ENCODE measurements at places on chromosomes 6 and 20. TPM values are rescaled to one million over a fixed set of nuclear protein-coding genes. Genes with fewer than 3 reads are reported as not detected.

The NR2E1 gene
- not detected for total RNA-seq

- no peak for DNase-seq
Observed at GRCh38 chr6:41557335-41557734, 11.2 kb downstream of the FOXP4 start.

DNA sequence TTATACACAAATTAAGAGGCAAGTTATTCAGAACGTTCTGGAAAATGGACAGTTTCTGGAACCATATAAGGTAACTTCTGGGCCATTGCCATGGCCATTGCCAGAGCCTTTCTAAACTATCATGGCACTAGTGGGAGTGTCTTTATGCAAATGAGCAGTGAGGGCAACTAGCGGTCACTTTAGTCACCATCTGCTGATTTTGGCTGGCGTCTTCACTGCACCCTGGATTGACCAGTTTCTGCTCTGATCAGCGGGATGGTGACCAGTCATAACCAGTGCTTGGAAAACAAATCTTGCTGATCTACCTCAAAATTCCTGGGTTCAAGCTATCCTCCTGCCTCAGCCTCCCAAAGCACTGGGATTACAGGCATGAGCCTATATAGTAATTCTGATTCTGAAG is 7.3 kb upstream of the SNTA1 start:
- DNase-seq, result no peak

The SLC17A2 gene
- total RNA-seq, result not detected

The SEC63 gene
- total RNA-seq, result 32.9 TPM

DNA sequence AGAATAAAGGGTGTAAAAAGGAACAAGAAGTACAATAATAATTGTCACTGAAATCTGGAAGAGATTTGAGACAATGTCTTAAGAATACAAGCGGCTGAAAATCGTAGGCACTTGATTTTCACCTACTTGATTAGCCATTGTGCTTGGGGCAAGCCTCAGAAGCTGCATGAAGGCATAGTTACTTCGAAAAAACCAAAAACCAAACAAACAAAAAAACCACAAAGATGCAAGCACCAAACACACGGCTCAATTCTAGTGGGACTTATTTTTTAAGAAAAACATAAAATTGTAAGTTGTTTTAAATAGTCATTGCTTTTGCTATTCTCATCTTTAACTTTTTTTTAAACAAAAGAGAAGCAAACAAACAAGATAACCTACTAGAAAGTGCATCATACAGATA is 235.6 kb downstream of the OGFRL1 start:
- no peak for DNase-seq

DNA sequence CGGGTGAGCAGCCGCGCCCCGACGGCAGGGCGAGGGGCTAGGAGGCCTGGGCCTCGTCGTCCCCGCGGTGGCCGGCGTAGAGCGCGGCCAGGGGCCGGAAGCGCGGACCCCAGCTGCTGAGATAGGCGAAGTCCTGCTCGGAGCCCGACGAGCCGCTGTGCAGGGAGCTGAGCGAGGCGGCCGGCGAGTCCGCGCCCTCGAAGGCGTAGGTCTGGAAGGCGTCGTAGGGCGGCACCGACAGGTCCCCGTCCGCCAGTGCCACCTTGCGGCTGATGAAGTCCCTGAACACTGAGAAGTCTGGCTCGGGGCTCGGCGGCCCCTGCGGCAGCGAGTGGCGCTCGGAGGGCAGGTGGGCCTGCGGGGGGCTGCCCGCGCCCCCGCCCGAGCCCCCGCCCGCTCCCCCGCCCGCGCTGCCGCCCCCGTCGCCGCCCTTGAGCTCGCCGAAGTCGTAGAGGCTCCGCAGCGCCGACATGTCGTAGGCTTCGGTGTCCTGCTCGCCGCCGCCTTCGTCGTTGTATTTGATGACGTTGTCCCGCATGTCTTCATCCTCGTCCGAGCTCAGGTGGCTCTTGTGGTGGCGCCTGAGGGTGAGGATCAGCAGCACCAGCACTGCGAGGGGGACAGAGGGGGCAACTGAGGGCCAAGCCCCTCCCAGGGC is 56.5 kb downstream of the CD40 start:
- DNase-seq, result peak; percentile 45

The SOBP gene
- total RNA-seq, result 1.9 TPM

DNA sequence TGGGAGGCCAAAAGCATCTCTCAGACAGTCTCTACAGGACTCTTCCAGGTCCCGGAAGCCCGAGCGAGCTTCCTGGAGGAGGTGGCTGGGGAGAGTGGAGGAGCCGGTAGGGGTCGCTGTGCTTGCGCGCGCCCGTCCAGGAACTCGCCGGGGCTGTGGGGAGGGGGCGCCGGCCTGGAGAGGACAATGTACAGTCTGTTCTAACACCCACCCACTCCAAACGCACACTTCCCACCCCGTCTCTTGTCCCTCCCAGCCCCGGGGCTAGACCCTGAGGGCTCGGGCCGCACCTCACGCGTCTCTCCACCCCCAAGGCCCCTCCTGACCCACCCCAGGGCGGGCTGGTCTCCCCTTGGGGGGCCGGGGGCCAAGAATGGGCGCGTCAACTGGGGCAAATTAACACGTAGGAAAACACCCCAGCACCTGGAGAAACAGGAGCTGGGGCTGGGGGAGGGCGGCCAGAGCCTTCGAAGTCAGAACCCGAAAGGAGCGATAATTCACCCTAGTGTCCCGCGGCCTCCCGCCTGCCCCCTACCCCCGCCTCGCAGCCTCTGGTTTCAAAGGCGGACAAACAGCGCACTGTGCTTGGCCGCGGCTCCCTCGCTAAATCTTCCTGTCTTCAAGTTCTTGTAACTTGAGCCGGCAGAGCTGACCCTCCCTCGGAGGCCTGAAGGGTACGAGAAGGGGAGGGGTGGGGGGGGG is 103.2 kb upstream of the FOXP4 start:
- peak; percentile 64 for DNase-seq

DNA sequence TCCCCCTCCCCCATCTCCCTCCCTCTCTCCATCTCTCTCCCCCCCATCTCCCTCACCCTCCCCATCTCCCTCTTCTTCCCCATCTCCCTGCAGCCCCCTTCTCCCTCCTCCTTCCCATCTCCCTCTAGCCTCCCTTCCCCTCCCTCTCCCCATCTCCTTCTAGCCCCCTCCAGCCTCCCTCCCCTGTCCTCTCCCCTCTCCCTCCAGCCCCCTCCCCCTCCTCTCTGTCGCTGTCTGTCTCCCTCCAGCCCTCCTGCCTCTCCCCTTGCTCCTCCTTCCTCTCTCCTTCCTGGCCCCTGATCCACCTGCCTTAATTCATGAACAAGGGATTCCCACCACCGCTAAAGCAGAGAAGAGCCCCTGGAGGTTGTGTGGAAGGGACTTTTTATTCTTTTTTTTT is 26.9 kb upstream of the CHMP4B start:
- DNase-seq, result no peak

GRCh38 chr20:3716195-3716834 is 3.9 kb upstream of the SIGLEC1 start:
- peak; percentile 60 for DNase-seq

GRCh38 chr6:141041596-141042087 is 1091.1 kb upstream of the GJE1 start:
- DNase-seq, result no peak

DNA sequence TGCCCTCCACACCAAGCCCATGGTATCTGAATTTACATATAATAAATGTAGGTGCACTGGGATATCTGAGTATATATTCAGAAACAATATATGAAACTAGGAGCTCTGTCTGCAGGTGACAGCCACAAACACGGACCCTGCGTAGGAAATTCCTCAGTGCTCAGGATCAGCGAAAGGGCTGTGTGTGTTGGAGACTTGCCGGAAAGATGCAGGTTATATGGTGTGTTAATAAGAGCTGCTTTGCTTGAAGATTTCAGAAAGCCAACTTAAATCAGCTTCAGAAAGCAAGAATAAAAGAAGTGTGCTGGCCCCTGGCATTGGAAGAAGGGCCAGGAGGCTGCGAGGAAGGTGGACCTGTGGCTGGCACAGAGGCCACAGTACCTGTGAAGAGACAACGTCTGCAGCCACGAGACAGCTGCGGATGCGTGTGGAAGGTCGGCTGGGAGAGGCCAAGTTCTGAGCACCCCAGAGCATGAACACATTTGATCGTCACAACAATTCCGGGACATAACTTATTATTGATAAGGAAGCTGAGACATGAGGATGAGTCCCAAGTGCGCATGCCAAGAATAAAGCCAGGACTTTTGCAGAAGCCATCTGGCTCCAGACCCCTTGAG is 183.2 kb downstream of the DLL1 start:
- DNase-seq, result no peak

DNA sequence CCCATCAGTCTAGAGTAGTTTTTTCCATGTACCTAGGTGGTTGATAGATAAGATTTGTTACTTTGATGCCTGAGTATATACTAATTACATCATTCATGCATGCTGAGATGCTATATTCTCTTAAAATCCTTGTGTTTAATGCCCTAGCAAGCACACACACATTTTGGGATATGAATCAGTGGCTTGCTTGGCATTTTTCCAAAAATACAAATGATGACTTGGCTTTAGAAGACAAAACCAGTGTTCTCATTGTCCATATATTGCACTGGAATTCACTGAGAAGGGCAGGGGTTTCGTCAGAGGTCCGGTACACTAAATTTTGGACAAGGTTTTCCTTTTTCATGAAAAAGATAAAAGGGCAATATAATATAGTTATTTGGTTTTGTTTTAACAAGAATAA is 24.9 kb downstream of the GTPBP2 start:
- peak; percentile 20 for DNase-seq

The LYRM2 gene
- 24.2 TPM for total RNA-seq

DNA sequence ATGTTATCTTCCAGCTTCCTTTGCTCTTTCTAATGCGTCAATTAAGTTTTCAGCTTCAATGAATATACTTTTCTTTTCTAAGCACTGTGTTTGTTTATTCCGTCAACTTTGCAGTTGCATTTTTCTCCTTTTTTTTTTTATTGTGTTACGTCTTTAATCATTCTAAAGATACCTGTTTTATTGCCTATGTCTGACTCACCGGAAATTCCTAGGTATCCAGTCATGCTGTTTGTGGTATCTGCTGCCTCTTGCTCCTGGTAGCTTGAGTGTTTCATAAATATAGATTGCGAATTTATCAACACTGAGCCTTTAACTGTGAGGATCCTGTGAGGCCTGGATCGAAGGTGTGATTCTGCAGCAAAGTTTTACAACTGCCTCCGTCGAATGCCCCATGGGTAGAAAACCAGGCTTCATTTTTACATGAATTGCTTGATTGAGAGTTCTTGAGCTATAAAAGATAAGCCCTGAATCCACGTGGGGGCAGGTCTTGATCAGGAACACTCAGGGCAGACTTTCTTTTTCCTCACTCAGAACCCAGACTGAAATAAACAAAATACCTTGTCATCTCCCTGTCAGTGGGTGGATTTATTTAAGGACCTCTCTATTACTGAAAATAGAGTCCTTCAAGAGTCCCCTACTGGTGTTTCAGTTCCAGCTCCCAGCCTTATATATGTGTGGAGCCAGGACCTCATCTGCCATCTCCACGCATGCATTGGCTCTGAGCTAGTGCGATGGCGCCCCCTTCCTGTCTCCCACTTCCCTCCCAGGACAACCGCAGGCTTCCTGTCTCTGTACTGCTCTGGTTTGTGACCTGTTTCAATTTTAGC is 60.1 kb upstream of the LRRC1 start:
- DNase-seq, result peak; percentile 93

The PACSIN1 gene
- total RNA-seq, result under 0.01 TPM

GRCh38 chr6:136547336-136547735 is 2.9 kb downstream of the MAP7 start:
- DNase-seq, result peak; percentile 30

DNA sequence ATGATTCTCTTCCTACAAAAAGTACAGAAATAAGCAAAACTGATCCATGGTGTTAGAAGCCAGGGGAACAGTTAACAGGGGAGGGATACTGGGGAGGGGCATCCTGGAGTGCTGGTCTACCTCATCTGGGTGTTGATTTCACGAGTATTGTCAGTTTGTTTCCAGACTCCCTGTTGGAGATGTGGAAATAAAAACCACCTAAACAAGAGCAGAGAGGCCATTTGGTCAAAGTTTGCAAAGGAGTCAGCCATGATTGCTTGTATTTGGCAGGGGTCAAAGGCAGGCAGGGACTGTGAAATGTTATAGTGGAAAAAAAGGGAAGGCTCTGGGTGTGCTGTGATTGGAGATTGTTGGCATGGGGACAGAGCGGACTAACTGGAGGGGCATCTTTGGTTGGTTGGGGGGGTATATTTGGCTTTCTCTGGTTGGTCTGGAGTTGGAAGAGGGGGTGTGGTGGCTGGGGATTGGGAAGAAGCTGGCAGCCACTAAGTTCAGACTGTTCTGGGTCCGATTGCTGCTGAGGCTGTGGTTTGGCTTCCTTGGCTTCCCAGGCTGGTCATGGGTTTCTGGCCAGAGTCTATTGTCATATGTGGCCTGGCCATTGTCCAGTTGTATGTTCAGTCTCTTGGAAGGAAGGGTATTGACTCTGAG is 14.9 kb upstream of the PANK2 start:
- DNase-seq, result no peak

DNA sequence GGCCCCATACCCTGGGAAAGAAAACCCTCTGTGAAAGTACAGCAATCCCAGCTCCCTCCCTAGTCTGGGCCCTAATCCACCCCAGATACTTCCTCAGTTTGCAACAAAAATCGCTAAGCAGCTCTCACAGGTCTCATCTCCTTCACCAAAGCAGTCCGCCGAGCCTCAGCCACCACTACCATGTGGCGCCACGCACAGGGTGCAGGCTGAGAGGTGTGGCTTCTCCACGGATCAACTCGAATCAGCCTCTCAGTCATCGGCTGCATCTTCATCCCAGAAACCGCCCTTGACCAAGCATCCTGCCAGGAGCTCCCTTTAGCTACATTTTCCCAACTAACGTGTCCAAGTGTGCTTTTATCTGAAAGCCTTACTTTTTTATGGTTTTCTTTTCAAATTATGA is 50.7 kb downstream of the ANKRD60 start:
- DNase-seq, result no peak
